Lung microvascular endothelial cell (primary cell): ENCODE measurements at places on chromosomes 7 and 10. TPM values are rescaled to one million over a fixed set of nuclear protein-coding genes. Genes with fewer than 3 reads are reported as not detected.

GRCh38 chr7:40311307-40311706 is 176.5 kb downstream of the SUGCT start:
- no peak for DNase-seq

DNA sequence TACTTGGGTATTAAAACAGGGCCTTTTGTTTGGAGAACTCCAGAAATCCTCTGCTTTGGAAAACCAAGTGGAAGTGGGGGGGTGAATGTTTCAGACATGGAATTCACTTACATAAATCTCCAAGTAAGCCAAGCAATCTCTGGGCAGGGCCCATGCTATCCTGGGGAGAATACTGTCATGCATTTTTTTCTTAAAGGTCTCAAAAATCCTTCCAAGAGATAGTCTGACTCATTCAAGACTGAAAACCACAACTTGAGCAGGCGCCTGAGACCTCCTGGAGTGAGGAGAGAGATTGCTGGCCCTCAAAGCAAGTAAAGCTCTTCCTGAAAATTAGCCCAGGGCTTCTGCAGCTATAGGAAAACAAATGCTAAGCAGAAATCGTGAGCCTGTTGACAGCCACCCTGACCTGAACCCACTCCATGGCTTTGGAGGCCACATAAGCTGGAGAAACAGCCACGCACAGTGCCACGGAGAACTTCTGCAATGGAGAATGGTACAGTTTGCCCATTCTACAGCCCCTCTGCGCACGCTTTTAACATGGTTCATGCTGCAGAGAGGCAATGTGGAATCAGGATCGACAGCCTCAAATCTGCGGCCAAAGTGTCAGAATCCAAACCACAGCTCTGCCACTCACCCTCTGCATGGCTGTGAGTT is 203.1 kb upstream of the AUTS2 start:
- no peak for DNase-seq

Gene TUBAL3
- under 0.01 TPM in 1 of 2 replicates, not detected in the other for total RNA-seq

Gene CREB5
- total RNA-seq: 2.4 and 3.2 TPM in 2 replicates

GRCh38 chr10:118520116-118520742 is 75.2 kb downstream of the PRLHR start:
- no peak for DNase-seq

- no peak for DNase-seq
Observed at GRCh38 chr7:154987571-154987970, 15.4 kb downstream of the PAXIP1 start.

DNA sequence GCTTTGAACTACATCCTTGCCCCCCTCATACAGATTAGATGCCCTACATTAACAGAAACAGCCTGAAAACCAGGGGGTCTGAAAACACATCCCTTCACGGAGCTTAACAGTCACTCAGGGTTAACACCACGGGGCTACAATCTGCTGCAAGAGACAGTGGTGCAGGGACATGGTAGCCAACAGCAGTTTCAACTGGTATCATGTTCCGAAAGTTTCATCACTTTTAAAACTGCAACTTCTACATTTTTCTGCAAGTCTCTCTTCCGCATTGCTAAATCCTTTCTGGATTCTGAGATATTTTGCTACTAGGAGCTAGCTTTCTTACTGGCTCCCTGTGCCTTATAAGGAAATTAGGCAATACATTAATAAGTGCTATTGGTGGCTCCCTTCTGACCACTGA is 92.6 kb downstream of the JAZF1 start:
- no peak for DNase-seq
